Hepatic stellate cell (primary cell): ENCODE measurements at places on chromosomes 1 and 21.

- no peak for DNase-seq
These were observed 78.4 kb downstream of the ALPL start for GRCh38 chr1:21587602-21587953.

- no peak for DNase-seq
These were observed 402.3 kb upstream of the USP24 start for GRCh38 chr1:55617288-55617982.

DNA sequence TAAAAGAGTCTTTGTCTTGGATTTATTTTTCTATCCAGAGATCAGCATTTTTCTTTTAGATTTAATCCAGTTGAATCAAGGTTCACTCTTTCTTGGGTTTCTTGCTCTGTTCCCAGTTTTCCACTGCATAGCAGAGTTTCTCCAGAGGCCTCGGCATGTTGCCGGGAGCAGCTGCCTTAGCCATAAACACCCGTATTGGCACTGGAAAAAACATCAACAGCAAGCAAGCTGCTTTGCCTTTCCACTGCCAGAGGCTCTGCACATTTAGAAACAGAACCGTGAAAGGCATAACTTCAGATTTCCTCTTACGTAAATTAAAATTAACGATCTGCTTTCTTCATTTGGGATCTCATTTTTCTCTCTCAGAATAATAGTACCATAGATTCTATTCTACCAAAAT lies 181.8 kb upstream of the L1TD1 start:
- DNase-seq: no peak

- no peak for DNase-seq
These were observed 9.3 kb upstream of the ITGB2 start for GRCh38 chr21:44929799-44930542.
